ENCODE measurements at places on chromosomes 12 and 14.

DNA sequence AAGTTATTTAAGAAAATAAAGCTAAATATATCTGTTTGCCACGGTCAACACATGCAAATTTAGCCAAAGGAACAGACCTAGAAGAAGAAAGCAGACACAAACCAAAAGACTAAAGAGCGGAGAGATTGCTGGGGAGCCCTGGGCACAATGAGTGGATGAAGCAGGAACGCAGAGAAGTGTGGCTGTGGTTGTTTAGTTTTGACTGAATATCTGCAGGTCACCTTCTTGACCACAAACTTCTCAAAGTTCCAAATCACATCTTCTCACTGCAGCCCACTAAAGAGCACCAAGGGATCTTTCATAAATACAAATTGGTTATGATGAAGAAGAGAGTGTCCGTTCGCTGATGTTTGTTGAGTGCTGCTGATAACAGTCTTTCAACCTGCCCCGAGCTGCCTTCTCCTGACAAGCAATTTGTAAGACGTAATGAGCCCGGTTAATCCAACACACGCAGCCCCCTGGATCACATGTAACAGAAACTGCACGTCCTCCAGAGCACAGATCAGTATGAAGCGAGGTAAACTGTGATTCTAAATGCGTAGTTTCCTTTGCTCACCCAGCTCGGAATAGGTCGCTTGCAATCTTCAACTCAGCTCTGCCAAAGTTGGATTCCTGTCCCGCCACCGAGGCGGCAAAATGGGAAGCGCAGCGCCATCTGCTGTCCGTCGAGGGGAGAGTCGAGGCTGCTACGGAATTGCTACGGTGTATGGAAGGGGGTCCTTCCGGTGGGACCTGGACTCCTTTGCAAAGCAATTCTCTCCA is 120.8 kb downstream of the GXYLT1 start:
- peak; percentile 48 for DNase-seq

DNA sequence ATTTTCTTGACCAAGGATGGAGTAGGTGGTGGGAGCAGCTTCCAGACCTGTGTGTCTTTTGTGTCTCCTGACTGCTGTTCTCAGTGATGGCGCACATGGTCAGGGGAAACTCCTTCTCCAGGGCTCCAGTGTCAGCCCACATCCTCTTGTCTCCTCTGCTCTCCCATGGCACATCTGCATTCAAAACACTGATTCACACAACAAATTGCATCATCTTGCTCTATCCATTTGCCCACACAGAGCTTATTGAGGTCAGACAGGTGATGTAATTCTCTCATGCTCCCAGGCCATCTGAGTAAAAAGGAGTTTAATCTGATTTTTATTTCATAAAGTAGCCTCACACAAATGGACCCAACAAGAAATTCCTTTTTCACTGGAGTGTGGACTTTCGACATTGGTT is 21.8 kb upstream of the TMEM132C start:
- no peak for DNase-seq

DNA sequence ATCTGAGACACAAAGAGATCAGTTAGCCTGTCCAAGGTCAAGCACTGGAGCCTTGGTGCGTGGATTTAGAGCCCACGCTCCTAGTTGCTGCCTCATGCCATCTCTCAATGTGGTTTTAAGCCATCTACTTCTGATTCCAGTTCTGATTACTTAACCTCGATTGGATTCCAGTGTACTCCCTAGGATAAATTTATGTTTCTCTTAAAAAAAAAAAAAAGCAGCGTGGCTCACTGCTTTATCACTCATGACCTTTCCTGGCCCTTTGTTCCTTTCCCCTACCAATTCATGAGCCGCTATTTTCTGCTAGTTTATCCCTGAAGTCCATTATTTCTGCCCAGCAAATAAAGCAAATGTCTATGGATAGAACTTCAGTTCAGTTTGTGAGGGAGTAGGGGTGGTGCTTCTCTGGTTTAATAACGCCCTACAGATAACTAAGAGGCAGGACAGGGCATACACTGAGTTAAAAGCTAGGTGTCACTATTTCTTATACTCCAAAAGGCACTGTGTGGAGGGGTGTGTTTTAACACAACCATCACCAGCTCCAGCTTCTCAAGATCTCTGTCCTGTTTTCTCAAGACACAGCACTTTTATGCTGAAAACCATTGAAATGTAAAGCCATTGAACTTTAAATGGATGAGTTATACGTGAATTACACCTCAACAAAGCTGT is 9.8 kb upstream of the PARP11 start:
- DNase-seq, result no peak

- peak; percentile 94 for DNase-seq
These were observed at the start of the genes CSAD and ZNF740 for GRCh38 chr12:53180220-53180930. TSS of gene CSAD (minus strand) at chr12:53180925. CDS start at chr12:53173470, 7,455 bp downstream. TSS of gene ZNF740 (plus strand) at chr12:53180722. CDS start at chr12:53181984, 1,262 bp downstream.

- no peak for DNase-seq
These were observed 79.7 kb downstream of the PTPRR start for GRCh38 chr12:70840656-70841350.

- DNase-seq, result no peak
These were observed 59.6 kb upstream of the LRTM2 start for GRCh38 chr12:1760566-1761382.

- no peak for DNase-seq
These were observed 44.0 kb upstream of the SMUG1 start for GRCh38 chr12:54232790-54233189.

DNA sequence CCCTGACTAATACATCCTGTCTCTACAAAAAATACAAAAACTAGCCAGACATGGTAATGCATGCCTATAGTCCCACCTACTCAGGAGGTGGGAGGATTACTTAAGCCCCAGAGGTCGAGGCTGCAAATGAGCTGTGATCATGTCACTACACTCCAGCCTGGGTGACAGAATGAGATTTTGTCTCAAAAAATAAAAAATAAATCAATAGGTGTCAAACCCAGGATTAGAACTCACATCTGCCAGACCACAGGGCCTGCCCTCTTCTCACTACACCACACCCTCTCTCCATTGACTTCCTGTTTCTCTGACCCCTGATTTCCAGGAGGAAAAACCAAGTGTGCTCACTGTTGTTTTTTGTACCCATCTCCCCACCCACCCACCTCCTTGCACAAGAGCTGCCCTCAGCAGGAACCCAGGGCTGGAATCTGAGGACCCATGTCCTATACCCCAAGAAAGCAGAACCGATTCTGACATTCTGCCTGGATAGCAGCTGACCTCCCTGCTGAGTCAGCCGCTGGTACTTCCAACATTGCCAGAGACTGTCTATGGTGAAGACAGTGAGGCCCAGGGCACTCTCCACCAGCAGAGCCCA is 6.2 kb downstream of the CMKLR1 start:
- DNase-seq, result no peak

DNA sequence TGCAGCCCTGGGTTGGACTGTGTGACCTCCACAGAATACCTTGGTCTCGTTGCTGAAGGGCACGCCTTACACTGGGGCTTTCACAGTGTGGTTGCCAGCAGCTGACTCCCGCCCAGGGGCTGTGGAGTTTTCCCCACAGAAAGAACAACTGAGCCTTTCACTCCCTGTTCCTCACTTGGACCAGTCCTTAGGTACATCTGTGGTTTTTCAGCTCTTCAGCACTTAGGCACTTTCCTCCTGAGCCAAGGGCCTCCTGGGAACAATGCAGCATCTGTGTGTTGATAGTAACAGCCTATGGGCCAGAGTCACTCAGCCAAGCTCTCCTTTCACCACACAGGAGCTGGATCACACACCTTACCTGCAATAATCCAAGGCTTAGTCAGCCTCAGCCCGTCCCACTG is 25.0 kb downstream of the ERP27 start:
- no peak for DNase-seq

- DNase-seq, result no peak
These were observed 11.6 kb downstream of the BMAL2 start for GRCh38 chr12:27344246-27344645.

- DNase-seq, result no peak
These were observed 70.7 kb upstream of the PSMA6 start for GRCh38 chr14:35221462-35221861.

DNA sequence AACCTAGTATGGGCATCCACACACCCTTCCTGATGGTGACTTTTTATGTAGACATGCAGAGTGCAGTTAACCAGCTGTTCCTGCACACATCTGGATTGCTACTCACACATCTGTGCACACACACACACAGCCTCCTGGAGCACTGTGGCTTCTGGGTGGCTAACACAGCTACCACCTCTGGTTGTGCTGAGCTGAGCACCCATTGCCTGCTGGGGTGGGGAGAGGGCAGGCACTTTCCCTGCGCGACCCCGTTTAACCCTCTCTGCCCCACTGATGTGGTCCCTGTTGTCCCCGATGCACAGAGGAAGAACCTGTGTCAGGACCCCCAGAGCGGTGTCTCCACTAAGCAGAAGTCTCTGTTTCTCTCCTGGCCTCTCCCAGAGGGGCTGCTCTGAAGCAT is 14.4 kb upstream of the SERPINA3 start:
- DNase-seq, result no peak

GRCh38 chr14:22505309-22505696 is 83.7 kb downstream of the DAD1 start:
- DNase-seq, result no peak

GRCh38 chr14:54481695-54482094 is 7.1 kb downstream of the GMFB start:
- DNase-seq, result no peak

- no peak for DNase-seq
These were observed 36.3 kb downstream of the BEST3 start for GRCh38 chr12:69662764-69663163.

DNA sequence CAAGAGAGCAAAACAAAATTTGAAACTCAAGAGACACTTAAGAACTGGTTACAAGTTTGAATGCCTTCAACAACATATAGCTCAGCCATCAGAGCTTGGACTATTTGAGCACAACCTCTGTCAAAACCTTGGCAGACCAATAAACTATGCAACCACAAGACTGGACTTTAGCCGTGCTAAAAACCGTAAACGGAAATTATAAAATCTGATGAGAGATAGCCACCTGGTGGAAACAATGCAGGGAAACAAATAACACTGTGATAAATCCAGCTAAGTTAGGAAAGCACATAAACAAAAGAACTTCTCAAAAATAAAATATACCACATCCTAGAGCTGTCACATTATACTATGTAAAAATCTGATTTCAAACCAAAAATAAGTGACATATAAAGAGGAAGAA is 1074.2 kb upstream of the NOVA1 start:
- no peak for DNase-seq

Data from activated T-cell treated with anti-CD3 and anti-CD28 coated beads for 4 hours (primary cell).